Vagina (tissue), 2 donors: ENCODE measurements at places on chromosomes 11 and 22. TPM values are rescaled to one million over a fixed set of nuclear protein-coding genes. Genes with fewer than 3 reads are reported as not detected.

The MMP10 gene
- total RNA-seq: not detected

The PHOX2A gene
- total RNA-seq: 3.4 TPM

The MPZL2 gene
- total RNA-seq: 165 TPM

- no peak for DNase-seq
Observed at GRCh38 chr11:14622223-14622954, 21.2 kb upstream of the PDE3B start.

The CD3E gene
- total RNA-seq: 6.9 TPM

DNA sequence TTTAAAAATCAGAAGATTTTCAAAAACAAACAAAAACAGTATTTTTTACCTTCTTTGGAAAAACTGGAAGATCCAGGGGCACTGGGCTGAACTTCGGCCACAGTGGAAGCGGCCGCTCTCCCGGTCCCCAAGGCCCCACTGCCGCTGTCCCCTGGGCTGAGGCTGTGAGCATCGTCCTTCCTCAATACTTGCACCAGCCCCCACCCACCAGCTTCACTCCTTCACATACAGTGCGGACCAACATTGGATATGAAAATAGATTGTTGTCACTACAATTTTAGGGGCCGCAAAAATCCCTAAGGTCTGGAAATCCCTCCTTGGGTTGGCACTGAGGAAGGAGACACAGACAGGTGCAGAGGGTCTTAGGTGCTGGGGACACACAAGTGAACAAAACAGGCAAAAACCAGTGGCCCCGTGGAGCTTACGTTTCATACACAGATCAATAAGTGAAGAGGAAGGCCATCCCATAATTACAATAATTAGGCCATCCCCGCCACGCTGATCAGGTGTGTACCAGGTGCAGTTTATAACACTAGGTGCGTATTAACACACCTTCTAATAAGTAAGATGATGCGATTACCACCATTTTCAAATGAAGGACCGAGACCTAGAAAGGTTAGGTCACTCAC, 28.2 kb upstream of the SLC22A12 start:
- DNase-seq: no peak

The KCNJ11 gene
- total RNA-seq: not detected

GRCh38 chr11:120817158-120817557, 206.7 kb upstream of the TBCEL start:
- no peak for DNase-seq

- no peak for DNase-seq
Observed at GRCh38 chr11:43541993-43542392, 138.5 kb upstream of the HSD17B12 start.

- DNase-seq: no peak
Observed at GRCh38 chr22:24099071-24099470, 82.2 kb upstream of the SUSD2 start.

- no peak for DNase-seq
Observed at GRCh38 chr22:45470871-45471270, 31.8 kb upstream of the FBLN1 start.

GRCh38 chr11:62614275-62614674, 1.2 kb downstream of the ROM1 start:
- no peak for DNase-seq

GRCh38 chr22:17501679-17502285, 61.5 kb upstream of the SLC25A18 start:
- no peak for DNase-seq

DNA sequence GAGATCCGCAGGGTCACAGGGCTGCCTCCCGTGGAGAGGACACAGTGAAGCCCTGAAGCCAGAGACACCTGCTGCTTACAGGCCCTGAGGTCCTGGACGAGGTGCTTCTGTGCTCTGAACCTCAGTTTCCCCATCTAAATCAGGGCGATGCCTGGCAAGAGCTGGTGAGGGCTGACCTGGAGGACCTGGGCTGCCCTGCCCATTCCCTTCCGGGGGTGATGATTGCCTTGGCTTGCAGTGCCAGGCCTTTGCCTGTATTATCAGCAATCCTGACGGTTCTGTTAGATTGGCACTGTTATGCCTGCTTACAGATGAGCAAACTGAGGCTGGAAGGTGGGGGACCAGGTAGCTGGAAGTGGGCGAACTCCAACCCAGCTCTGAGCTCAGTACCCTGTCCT, 7.8 kb upstream of the GTSE1 start:
- no peak for DNase-seq

DNA sequence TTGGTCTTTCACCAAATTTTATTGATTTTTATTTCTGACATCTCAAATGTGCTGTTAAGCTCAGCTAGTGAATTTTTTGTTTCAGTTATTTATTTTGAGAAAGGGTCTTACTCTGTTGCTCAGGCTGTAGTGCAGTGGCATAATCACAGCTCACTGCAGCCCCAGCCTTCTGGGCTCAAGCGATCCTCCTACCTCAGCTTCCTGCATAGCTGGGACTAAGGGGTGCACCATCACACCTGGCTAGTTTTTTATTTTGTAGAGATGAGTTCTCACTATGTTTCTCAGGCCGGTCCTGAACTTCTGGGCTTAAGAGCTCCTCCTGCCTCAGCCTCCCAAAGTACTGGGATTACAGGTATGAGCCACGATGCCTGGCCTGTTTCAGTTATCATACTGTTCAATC, 282.0 kb downstream of the SBF2 start:
- no peak for DNase-seq

GRCh38 chr11:79362821-79363220, 78.0 kb downstream of the TENM4 start:
- no peak for DNase-seq

GRCh38 chr11:134980819-134981710, 569.0 kb upstream of the B3GAT1 start:
- DNase-seq: no peak

- no peak for DNase-seq
Observed at GRCh38 chr11:68135161-68135560, 14.0 kb upstream of the CHKA start.

GRCh38 chr11:68327586-68328370, 15.4 kb downstream of the LRP5 start:
- DNase-seq: no peak

The OR51B5 gene
- total RNA-seq: 1.2 TPM

The PAX6 gene
- total RNA-seq: not detected

The TRIM51 gene
- total RNA-seq: not detected

The KRTAP5-7 gene
- not detected for total RNA-seq

- no peak for DNase-seq
Observed at GRCh38 chr22:50694766-50695420, 22.3 kb downstream of the SHANK3 start.

The KREMEN1 gene
- 24.6 TPM for total RNA-seq

GRCh38 chr11:19218786-19219460, 17.1 kb upstream of the CSRP3 start:
- DNase-seq: no peak

DNA sequence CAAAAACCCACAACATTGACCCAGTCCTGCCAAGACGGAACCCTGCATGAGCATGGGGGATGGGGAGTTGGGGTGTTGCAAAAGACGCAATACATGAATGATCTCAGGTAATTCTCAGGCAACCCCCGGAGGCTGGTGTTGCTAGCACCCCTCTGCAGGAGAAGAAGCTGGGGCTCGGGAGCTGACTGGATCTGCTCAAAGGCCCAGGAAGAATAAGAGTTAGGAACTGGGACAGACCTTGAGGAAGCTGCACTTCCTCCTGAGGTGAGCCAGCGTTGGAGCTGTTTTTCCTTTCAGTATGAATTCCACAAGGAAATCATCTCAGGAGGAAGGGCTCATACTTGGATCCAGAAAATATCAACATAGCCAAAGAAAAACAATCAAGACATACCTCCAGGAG, at the start of gene KRTAP5-9:
Gene KRTAP5-9 (plus strand): TSS at position 301 of the 400 bp plus-strand sequence. CDS start 238 bp downstream, outside the sequence.
- no peak for DNase-seq

The AIFM3 gene
- total RNA-seq: not detected

- no peak for DNase-seq
Observed at GRCh38 chr11:77141034-77141433, 13.0 kb downstream of the MYO7A start.

The FAM227A gene
- total RNA-seq: 0.25 TPM

DNA sequence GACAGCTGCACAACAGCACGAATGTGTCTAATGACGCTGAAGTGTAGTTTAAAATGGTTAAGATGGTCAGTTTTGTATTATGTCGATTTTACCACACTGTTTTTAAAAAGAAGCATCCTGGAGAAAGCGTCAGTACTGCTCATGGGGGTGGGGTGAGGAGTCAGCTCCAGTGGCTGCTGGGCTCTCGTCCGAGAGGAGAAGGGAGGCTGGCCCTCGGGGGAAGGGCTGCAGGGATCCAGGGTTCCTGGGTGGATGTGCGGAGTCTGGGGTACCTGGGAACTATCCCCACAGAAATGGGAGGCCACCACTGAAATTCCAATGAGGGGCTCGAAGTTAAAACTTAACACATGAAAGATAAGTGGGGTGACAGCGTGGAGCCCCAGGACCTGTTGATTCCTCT, 11.9 kb downstream of the C11orf21 start:
- DNase-seq: no peak

- DNase-seq: peak; percentile 67
Observed at GRCh38 chr22:36244522-36245391, 5.4 kb upstream of the APOL2 start.
